ENCODE measurements at places on chromosomes 3 and 15.

- no peak for DNase-seq
Observed at GRCh38 chr3:167882057-167882667, 146.6 kb downstream of the SERPINI1 start.

GRCh38 chr15:63970621-63971426 is 75.5 kb downstream of the DAPK2 start:
- DNase-seq: peak; percentile 74

DNA sequence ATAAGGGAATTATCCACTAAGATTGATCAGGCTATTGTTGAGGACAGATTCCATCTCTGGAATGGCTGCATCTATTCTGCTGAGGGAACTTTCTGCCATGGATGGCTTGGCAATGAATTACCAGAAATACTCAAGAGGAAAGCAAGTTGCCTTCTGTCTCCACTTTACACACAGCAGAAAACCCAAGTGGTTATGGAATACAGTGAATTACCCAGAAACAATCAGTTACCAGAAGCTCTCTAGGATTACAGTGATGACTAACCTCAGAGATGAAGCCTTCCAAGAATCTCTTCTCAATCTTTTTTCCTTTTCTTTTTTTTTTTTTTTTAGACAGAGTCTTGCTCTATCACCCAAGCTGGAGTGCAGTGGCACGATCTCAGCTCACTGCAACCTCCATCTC is 183.3 kb downstream of the WDR76 start:
- DNase-seq: no peak

DNA sequence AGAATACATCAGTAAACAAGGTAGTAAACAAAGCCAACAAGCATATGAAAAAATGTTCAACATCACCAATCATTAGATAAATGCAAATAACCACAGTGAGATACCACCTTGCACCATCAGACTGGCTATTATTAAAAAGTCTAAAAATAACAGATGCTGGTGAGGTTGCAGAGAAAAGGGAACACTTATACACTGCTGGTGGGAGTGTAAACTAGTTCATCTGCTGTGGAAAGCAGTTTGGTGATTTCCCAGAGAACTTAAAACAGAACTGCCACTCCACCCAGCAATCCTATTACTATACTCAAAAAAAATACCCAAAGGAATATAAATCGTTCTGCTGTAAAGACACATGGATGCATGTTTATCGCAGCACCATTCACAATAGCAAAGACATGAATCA is 30.3 kb upstream of the ZBTB38 start:
- DNase-seq: no peak

DNA sequence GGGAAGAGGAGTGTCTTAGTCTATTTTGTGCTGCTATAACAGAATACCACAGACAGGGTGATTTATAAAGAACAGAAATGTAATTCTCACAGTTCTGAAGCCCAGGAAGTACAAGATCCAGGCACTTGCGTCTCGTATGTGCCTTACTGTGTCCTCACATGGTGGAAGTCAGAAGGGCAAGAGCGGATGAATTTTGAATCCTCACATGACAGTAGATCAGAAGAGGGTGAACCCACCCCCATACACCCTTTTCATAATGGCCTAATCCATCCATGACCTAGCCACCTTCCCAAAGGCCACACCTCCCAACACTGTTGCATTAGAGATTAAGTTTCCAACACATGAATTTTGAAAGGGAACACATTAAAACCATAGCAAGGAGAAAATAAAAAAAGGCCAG is 18.7 kb upstream of the ANXA2 start:
- no peak for DNase-seq

- no peak for DNase-seq
Observed at GRCh38 chr3:82493858-82494257, 732.4 kb upstream of the GBE1 start.

DNA sequence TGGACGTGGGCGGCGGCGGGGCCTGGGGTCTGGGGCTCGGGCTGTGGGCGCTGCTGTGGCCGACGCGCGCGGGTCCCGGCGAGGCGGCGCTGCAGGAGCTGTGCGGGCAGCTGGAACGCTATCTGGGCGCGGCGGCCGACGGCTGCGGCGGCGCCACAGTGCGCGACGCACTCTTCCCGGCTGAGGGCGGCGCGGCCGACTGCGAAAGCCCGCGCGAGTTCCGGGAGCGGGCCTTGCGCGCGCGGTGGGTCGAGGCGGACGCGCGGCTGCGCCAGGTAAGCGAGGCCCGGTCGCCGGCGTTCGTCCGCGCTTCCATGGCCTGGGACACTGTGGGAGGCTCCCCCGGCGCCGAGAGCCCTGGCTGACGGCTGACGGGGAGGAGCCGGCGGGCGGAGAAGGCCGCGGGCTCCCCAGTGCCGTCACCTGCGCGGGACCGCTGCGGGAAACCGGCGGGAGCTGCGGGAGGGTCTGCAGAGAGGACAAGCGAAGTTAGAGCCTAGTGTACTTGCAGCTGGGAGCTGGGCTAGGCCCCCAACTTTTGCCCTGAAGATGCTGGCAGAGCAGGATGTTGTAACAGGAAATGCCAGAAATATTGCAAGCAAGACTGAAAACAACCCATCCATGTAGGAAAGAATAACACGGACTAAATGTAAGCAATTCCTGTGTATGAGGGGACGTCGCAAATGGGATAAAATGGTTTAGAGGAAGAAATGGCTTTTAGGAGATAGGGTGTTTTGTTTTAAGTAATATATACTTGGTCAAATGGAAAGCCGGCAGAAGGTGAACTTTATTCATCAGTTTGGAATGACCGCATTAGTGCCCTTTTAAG is 847 bp downstream of the WHAMM start:
- peak; percentile 86 for DNase-seq

DNA sequence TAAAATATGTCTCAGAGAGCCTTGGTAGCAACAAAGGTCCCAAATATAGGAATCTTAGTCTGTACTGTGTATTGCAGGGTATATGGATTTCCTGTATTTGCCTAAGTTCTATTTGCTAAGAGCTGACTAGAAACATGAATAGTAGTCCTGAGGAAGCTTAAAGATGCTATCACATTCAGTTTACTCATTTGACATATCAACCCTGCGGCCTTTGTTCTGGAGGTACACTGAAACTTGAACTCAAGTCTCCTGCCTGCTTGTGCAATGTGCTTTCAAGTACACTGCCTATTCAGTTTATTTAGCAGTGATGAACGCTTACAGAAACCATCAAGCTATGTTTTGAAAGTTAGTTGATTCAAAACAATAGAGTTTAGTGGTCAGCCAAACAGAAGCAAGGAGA is 21.1 kb downstream of the IL1RAP start:
- no peak for DNase-seq

DNA sequence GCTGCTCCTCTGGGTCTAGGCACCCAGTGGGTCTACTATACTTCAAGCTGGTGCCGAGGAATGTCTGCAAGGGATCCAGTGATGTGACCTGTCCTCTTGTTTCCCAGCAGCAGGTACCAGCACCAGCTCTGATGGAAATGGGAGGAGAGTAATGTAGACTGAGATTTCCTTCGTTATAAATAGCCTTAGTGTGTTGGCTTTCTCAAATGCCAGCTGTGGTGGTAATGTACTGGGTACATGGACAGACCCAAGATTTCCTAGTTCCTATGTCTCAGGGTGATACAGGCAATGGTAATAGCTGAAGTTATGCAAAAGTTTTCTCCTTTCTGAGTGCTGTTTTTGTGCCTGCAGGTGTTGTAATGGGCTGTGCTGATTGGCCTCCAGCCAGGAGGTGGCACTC is 33.0 kb upstream of the ABI3BP start:
- no peak for DNase-seq

DNA sequence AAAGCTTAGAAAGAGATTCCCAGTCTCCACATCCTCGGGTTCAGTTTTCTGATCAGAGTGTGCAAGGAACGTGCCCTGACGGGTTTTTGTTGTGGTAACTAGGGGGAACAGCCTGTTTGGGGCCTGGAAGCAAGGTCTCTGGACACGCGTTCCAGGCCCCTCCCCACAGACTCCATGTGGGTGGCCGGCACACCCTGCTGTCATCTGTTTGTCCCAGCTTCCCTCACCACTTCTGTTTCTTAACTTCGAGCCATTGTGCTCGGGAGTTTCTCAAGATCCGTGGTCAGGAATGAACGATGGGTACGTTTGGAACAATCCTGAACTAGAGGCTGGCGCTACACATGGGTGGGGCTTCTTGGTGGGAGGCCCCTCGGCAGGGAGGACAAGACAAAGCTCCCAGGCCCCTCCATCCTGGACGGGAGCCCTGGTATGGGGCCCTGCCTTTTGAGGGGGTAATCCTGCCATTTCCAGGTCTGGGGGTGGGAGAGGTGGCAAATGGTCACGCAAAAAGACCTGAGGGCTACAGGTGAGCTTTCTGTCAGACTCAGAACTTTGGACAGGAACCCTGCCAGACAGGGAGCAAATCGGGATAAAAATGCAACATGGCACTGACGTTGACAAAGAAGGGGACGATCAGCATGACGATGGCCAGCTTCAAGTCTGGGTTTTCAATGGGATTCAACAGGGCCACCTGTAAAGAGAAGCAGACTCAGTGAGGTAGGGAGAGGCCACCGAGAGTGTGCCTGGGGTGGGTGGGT is 8.5 kb upstream of the MUSTN1 start:
- DNase-seq: peak; percentile 89

All from lower leg skin (tissue), 4 donors.